ENCODE measurements at places on chromosomes 12 and 14. TPM values are rescaled to one million over a fixed set of nuclear protein-coding genes. Genes with fewer than 3 reads are reported as not detected.
A peak's percentile ranks its signal among the peaks of the same experiment; 100 is the strongest.

DNA sequence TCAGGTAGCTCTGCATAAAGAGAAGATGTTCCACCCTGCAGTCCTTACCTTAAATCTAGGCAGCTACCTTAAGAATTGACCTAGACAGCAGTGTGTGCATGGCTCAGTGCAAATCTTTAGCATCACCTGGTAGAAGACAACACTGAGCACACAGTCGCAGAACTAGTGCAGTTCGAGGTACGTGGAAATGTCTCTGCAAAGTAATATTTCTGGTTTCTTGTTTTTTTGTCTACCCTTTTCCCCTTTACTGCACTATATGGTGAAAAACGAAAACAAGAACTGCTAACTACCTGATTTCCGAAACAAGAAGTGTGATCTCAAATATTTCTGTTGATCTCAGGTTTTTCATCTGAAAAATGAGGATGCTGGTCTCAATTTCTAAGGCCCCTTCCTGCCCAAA lies 82.5 kb downstream of the ETV6 start:
- peak; percentile 31 for DNase-seq

- DNase-seq, result no peak
Measured at GRCh38 chr14:22614240-22614799, 16.2 kb downstream of the ABHD4 start.

DNA sequence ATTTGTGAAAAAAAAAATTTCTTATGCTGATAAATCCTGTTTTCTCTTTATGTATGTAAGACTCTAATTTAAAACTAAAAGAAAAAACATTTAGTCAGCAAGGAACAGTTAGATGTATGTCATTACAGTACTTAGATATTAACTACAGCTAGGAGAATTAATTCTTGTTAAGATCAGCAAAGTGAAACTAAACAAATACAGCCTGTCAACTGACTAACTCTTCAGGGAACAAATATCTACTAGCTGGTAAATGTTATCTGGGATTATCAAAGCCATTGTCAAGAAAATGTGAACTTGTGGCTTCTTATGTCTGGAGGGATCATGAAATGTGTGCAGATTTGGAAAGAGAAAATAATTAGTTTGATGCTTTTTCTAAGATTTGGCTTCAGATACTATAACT lies 27.5 kb downstream of the MGAT4C start:
- DNase-seq, result no peak

DNA sequence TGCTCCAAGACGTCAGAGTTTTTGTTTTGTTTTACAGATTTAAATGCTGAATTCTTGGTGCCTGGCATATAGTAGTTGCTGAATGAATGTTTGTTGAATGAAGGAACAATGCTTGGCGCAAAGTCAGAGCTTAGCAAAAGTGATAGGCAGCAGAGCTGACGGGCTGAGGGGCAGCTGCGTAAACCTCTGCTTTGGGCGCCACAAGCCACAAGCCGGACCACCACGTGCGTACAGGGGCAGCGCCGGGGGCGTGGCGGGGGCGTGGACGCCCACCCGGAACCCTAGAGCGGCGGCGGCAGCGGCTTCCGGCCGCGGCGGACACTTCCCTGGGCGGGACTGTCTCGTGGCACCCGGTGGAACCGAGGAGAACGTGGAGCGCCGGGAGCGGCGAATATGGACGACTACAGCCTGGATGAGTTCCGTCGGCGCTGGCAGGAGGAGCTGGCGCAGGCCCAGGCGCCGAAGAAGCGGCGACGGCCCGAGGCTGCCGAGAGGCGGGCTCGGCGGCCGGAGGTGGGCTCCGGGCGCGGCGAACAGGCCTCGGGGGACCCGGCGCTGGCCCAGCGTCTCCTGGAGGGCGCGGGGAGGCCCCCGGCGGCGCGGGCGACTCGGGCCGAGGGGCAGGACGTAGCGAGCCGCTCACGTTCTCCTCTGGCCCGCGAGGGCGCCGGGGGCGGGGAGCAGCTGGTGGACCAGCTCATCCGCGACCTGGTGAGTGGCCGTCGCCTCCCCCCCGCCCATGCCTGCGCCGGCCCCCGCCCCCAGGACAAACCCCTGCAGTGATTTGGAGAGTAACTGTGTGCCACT lies at the start of gene FBXW8:
Gene FBXW8 (plus strand): TSS at position 306 of the 807 bp plus-strand sequence. CDS start 88 bp downstream, at position 394.
- peak; percentile 66 for DNase-seq

DNA sequence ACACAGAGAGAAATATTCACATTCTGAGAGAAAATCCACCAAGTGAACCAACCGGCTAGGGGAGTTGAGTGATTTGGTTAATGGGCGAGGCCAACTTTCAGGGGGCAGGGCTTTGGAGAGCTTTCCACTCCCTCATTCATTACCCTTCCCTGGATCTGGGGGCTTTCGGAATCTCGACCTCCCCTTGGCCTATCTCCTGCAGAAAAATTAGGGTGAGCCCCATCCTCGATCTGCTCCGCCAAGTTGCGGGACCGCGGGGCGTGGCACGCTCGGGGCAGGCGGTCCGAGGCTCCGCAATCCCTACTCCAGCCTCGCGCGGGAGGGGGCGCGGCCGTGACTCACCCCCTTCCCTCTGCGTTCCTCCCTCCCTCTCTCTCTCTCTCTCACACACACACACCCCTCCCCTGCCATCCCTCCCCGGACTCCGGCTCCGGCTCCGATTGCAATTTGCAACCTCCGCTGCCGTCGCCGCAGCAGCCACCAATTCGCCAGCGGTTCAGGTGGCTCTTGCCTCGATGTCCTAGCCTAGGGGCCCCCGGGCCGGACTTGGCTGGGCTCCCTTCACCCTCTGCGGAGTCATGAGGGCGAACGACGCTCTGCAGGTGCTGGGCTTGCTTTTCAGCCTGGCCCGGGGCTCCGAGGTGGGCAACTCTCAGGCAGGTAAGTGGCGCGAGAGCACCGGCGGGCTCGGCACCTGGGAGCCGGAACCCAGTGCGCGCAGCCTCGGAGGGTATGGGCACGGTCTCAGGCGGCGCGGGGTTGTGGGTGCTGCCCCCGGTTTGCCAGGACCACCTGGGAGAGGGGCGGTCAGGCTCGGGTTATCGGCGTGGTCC lies at the start of gene ERBB3:
Gene ERBB3 (plus strand): TSS at position 443 of the 833 bp plus-strand sequence. CDS start 136 bp downstream, at position 579.
- peak; percentile 27 for DNase-seq

DNA sequence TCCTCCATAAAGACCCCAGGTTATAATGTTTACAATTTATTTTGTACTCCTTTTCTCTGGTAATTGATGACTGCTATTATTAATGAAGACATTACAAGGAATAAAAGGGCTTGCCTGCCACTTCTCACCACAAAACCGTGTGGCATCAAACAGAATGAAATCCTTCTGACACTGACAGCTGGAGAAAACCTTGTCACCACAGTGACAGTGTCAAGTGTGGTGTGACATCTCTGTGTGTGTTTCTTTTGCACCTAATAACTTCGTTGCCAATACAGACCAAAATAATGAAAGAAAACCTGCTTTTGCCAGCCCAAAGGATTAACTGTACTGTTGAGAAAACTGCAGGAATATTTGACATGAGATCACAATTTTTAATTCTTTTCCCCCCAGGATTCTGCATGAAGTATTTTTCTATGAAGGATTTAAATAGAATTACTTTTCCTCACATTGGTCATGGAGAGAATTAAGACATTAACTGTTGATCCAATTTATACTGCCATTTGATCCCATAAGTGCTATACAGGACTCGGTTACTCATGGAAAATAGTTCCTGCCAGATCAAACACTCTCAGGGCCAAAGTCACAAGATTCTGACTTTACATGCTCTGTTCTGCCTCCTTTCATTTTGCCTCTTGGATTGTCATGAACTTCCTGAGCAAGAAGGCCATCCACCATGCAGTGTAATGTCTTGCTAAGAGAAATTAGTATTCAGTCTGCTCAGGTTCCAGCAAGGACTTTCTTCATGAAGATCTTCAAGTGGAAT lies 60.4 kb upstream of the IFNG-AS1 start:
- no peak for DNase-seq

DNA sequence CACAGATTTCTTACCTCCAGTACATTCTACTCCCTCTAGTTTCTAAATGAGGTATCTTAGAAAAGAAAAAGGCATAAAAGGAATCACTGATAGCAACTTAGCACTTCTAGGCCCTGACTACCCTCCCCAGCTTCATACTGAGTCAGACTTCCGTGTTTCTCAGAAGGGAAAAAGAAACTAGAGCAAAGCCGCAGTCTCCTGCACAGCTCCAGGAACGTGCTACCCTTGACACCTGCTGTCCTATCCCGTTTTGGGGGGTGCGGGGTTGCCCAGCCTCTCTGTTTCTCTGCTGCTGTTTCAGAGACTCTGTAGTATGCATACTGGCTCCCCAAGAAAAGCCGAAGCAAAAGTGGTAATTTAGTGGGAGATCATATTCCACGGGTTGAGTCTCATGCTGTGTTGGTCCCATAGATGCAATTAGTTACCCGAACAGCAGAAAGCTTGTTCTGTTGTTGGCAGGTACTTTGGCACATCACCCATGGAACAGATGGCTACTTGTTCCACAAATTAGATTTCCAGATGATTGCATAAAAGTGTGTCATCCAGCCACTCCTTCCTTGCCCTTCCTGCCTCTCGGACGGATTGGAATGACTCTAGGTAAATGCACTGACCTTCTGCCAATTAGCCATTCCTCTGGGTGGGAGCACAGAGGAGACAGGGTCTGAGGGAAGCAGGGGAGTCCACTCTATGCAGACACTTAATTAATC lies 438.1 kb downstream of the FUT8 start:
- DNase-seq, result no peak

The GPD1 gene
- polyA plus RNA-seq, result not detected

The CALCOCO1 gene
- 92.4 TPM for polyA plus RNA-seq

The RFLNA gene
- not detected for polyA plus RNA-seq
